Mesothelial cell of epicardium (in vitro differentiated cells): ENCODE measurements at places on chromosomes 12 and 14. TPM values are rescaled to one million over a fixed set of nuclear protein-coding genes. Genes with fewer than 3 reads are reported as not detected.
A peak's percentile ranks its signal among the peaks of the same experiment; 100 is the strongest.

DNA sequence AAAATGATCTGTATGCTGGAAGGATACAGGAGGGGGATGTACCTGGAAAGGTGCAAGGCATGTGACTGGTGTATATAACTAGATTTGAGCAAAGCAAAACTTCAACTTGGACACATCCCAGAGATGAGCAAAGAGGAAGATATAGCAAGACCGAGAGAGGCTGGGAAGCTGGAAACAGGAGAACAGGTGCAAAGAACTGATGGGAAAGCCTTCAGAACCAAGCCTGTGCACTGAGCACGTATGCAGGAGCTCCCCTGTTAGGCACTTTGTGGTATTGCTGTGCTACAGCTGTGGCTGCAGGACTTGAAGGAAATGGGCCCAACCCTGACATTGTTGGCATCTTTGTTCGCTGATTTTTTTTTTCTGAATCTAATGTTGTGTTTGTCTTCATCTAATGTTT is 120.7 kb upstream of the PWP1 start:
- H3K27ac ChIP-seq = no peak overlapping the region
- no peaks in the 10 kb centered on the region for H3K36me3 ChIP-seq
- H3K4me3 ChIP-seq = no peak overlapping the region
- DNase-seq = no peak
- peaks cover 10% of the 10 kb centered on the region for H3K27me3 ChIP-seq

INSM2 gene
- not detected in 3 replicates for total RNA-seq

C12orf60 gene
- 1.3 to 1.7 TPM (median 1.4 TPM) in 3 replicates for total RNA-seq

PEBP1 gene
- total RNA-seq = 154 to 166 TPM (median 156 TPM) in 3 replicates

SAMD15 gene
- 2.0 to 3.4 TPM (median 2.1 TPM) in 3 replicates for total RNA-seq

DNA sequence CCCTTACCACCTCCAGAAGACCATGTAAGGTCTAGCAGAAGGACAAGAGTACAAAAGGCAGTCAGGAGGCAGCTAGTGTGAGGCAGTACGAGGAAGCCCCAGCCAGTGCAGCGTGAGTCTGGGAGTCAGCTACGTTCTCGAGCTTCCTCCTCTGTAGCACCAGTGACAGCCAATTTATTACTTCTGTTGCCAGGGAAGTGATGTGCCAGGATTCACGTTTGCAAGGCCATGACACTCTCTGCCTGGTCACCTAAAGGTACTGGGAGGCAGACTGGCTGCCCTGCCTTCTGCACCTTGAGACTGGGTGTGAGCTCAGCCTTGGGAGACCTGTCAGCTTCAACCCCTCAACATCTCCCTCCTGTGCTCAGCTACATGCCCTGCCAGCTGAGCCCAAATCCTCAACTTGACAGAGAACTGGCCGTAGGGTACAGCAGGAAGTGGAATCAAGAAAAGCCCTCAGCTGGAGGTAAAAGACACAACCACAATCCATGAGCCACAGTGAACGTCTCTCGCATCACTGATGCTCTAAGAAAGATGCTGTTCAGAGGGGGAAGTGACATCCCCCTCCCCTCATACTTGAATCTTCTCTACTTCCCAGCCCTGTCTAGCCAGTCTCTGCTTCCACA is 182.5 kb upstream of the RGS6 start:
- H3K4me3 ChIP-seq = no peak overlapping the region
- H3K4me1 ChIP-seq = peaks cover 17% of the 10 kb centered on the region
- H3K36me3 ChIP-seq = peaks cover 5% of the 10 kb centered on the region

GRCh38 chr12:16962889-16963288 is 356.9 kb upstream of the LMO3 start:
- no peaks in the 10 kb centered on the region for H3K36me3 ChIP-seq
- H3K4me3 ChIP-seq = no peak overlapping the region
- peaks cover 1% of the 10 kb centered on the region for H3K27me3 ChIP-seq
- no peaks in the 10 kb centered on the region for H3K4me1 ChIP-seq
- no peak overlapping the region for H3K27ac ChIP-seq
- DNase-seq = no peak

DLGAP5 gene
- 20.3 to 24.5 TPM (median 23.0 TPM) in 3 replicates for total RNA-seq

DNA sequence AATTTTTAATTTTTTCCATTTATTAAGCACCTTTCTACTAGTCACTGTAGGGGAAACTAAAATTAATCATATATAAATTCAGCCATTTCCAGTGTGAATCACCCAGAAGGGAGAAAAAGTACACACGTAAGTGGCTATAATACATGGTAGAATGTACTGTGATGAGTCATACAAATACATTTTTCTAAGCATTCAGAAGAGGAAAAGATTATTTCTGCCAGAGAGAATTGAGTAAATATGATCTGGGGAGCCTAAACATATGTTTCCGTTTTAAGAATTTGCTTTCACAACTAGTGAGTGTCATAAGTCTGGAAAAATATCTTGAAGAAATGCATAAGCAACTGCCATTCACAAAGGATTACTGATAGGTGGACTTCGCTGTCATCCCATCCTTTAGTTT is 102.8 kb downstream of the TGFB3 start:
- no peak for DNase-seq
- H3K36me3 ChIP-seq = peaks cover 9% of the 10 kb centered on the region
- no peak overlapping the region for H3K4me3 ChIP-seq
- H3K4me1 ChIP-seq = peaks cover 25% of the 10 kb centered on the region

MANSC4 gene
- 0.29 to 0.78 TPM (median 0.72 TPM) in 3 replicates for total RNA-seq

- no peak overlapping the region for H3K4me3 ChIP-seq
- peaks cover 20% of the 10 kb centered on the region for H3K27me3 ChIP-seq
- no peak for DNase-seq
- H3K36me3 ChIP-seq = no peaks in the 10 kb centered on the region
Observed at GRCh38 chr12:106953352-106954250, 2.1 kb upstream of the TMEM263 start.

DNA sequence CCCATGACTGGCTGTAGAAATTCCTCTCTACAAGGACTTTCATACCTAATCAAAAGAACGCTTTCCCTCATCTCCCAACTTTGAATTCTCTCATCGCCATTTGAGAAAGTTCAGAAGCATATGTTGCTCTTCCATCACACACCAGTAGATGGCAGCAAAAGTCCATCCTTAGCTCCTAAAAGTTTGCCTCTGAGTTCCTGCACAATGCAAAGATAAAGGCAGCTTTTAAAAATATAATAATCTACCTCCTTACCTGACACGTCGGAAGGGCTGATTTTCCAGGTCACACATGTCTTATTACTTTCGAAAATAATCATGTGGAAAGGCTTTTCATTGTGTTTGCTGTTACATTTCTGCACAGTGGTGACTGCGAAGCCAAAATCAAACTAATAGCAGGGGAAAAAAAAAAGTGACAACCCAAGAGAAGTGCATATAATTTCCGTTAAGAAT is 456.7 kb upstream of the SEL1L start:
- H3K27me3 ChIP-seq = no peaks in the 10 kb centered on the region
- peak; percentile 18 for DNase-seq
- no peaks in the 10 kb centered on the region for H3K36me3 ChIP-seq
- H3K4me1 ChIP-seq = peaks cover 15% of the 10 kb centered on the region

DNA sequence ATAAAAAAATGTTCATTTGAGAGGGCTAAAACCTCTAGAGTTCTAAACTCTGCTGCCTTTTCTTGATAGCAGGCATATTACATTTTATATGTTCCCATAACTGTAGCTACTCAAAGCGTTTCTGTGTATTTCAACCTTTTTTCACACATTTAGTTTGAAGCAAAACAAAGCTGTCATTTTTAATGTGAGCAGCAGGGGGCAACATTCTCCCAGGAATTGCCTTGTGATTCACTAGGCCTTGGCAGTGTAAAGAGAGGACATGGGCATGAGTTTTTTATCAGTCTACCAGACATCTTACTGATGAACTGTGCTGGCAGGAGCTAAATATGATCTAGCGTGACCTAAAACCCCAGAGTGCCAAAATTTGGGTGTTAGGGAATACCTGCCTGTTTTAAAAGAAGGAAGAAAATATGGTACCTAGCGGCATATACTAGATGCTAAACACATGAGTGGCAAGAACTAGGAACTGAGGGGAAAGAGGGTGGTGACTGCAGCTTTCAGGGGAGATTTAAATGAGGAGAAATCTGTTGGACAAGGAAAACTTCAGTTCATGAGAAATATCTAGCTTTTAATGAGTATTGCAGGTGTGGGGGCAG is 65.3 kb downstream of the IFT43 start:
- no peak overlapping the region for H3K4me3 ChIP-seq
- H3K36me3 ChIP-seq = no peaks in the 10 kb centered on the region
- no peaks in the 10 kb centered on the region for H3K27me3 ChIP-seq
- H3K27ac ChIP-seq = no peak overlapping the region
- H3K4me1 ChIP-seq = peaks cover 18% of the 10 kb centered on the region
- no peak for DNase-seq

- no peaks in the 10 kb centered on the region for H3K27me3 ChIP-seq
- H3K27ac ChIP-seq = no peak overlapping the region
- H3K4me1 ChIP-seq = peaks cover 2% of the 10 kb centered on the region
- no peak for DNase-seq
Observed at GRCh38 chr12:92654929-92655328, 47.9 kb upstream of the PLEKHG7 start.

GRCh38 chr12:11150832-11151231 is 16.4 kb upstream of the TAS2R30 start:
- H3K4me1 ChIP-seq = no peaks in the 10 kb centered on the region
- no peak for DNase-seq
- H3K36me3 ChIP-seq = peaks cover 24% of the 10 kb centered on the region

- no peak overlapping the region for H3K4me3 ChIP-seq
- no peak for DNase-seq
- H3K27me3 ChIP-seq = no peaks in the 10 kb centered on the region
- no peak overlapping the region for H3K27ac ChIP-seq
Observed at GRCh38 chr14:63392236-63392635, 73.5 kb upstream of the GPHB5 start.

GRCh38 chr12:87266305-87266704 is 762.9 kb downstream of the C12orf50 start:
- no peaks in the 10 kb centered on the region for H3K36me3 ChIP-seq
- H3K27me3 ChIP-seq = no peaks in the 10 kb centered on the region
- no peak overlapping the region for H3K27ac ChIP-seq
- no peak for DNase-seq
